ENCODE measurements at places on chromosomes 3 and 15.

DNA sequence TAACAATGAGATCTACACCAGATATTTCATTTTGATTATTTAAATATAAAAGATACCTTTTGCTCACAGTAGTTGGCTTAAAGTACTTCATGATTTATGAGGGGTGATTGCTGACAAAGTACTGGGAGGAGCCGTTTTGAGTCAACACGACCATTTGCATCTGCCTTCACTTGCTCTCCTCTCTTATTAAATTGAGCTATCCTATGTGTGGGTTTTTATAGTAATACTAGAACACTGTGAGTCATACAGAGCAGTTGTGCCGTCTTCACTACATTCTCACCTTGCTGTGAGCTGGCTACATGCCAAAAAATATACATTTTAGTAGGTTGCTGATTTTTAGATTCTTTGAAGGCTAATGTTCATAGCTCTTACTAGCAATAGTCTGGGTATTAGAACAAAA lies 161.2 kb downstream of the ALCAM start:
- peak; percentile 10 for DNase-seq

GRCh38 chr15:63501256-63502089 lies 2.9 kb upstream of the USP3 start:
- peak; percentile 86 for DNase-seq

GRCh38 chr3:154625756-154626155 lies 195.8 kb upstream of the GPR149 start:
- DNase-seq, result no peak

GRCh38 chr15:56537881-56538280 lies 72.9 kb upstream of the MNS1 start:
- no peak for DNase-seq

DNA sequence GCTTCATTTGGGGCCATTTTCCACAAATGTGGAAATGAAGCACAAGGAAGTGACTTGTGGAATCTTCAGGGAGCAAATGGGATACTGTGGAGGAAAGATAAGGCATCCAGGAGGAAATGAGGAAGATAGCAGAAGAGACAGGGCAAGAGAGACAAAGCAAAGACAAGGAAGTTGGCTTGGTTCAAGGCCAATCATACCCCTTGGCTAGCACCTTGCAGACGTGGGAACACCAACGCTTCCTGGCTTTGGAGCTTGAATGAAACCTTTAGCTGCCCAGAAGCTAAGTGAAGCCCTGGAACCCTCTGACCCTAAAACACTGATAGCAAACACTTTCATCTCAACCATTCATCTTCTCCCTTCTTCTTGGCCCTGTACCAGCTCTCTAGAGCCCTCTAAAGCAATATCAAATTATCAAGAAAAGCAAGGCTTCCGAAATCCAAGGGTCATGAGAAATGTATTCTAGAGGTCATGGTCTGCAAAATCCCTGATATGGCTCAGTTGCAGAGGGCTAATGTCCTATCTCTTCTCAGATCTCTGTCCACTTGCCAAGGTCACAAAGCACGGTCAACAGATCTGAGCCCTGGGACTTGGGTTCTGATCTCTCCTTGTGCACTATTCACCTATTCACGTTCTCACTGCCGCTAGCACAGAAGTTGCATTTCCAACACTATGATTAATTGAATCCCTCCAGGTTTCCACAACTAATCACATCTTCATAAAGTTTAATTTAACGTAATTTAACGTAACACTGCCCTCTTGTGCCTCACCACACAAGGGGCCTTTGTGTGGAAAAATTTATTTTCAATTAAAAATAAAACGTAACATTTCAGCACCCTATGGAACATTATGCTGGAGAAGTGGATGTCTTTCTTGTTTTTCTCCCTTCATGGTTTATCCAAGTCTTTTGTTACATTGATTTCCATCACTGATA lies 557.6 kb upstream of the ADAMTS9 start:
- DNase-seq, result peak; percentile 20

DNA sequence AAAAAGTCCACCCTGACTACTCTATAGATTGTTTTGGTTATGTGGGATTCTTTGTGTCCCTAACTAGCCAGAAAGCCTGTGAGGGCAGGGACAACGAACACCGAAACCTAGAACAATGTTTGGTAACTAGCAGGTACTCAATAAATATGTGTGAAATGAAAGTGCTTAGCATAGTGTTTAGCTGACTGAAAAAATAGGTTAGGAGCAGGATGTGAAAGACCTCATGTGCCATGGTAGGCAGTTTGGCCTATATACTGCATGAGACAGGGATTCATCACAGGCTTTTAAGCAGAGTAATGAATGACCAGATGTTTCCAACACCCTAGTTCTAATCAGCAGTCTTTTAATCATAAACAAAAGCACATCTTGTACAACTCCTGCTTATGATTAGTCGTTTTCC lies 64.2 kb downstream of the MYO5A start:
- DNase-seq, result peak; percentile 54

DNA sequence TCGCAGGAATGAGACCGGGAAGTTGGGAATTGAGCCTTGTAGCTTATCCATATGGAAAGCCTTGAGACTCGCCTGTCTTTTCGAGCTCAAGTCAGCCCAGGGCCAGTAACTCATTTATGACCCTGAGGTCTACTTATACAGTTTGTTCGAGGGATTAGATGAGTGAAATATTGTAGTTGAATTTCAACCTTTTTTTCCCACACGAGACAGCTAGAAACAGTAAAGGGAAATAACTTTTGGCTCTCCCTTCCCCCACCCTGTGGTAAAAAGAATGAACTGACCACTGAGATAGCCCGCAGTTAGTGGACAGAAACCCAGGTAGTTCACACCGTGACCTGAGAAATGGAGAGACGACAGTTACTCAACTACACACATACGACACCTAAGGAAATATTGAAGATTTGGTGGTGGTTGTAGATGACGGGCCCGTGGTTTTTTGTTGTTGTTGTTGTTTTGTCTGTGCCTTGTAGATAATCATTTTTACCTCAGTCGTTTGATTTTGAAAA lies 841 bp downstream of the EIF3J start:
- DNase-seq, result peak; percentile 61
